ENCODE measurements at places on chromosomes 6 and 20.

- DNase-seq: no peak
Observed at GRCh38 chr6:26233649-26234420, 131.2 kb upstream of the BTN3A2 start.

- DNase-seq: no peak
Observed at GRCh38 chr20:64160526-64161355, 3.5 kb upstream of the MYT1 start.

DNA sequence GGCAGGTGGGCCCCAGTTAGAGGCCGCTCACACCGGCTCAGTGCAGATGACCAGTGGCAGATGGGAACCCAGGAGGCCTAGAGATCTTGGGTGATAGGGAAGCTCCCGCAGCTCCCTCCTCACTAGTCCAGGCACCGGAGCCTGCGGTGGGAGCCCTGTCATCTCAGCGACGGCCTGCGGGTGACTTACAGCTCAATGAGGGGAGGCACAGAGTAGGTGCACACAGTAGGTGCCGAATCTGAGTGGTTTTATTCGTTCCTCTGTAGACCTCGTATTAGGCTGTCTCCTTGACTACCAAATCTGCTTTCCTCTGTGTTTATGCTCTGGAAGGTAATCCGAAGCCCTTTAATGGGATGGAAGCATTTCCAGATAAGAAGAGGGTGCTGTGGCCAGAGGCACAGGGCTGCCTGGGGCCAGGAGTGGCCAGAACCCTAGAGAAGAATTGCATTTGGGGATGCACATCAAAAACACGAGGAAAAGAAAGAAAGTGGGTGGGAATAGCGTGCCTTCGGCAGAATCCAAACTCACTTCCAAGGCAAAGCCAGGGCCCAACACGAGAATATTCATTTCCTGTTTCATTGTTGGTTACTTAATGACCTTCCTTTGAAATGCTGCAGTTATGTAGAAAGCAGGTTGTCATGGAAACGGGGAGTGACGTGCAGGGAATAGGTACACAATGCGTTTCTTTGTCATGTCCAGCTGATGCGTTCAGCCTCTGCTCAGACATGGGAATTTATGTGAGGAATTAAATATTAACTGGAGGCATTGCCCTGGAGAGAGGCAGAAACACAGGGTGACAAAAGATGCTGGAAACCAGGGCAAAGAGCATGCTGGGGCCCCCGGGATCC lies 24.7 kb downstream of the MYT1 start:
- no peak for DNase-seq

GRCh38 chr20:46701556-46701955 lies 7.9 kb upstream of the SLC2A10 start:
- no peak for DNase-seq

- no peak for DNase-seq
Observed at GRCh38 chr20:33578510-33578909, 83.6 kb upstream of the C20orf144 start.

- no peak for DNase-seq
Observed at GRCh38 chr6:142551274-142551811, 249.5 kb downstream of the ADGRG6 start.

Data from left ventricle myocardium inferior (tissue), 1 donor.